ENCODE measurements at places on chromosomes 3 and 15.

DNA sequence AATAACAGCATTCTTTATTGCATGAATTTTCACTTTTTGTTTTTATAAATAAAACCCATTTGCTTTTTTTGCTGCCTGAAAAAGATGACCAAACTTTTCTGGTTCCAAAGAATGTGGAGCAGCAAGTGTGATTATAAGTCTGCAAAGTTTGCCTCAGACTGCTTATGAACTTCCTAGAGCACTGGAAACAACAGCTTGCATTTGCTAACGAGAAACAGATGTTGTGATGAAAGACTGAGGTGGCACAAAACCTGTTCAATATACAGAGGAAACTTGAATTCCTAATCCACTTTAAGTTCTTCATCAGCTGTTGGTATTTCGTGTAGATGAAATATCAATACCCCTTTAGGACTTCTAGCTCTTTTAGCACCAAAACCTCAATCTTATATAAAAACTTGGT, 9.3 kb downstream of the ZPLD1 start:
- no peak for DNase-seq

DNA sequence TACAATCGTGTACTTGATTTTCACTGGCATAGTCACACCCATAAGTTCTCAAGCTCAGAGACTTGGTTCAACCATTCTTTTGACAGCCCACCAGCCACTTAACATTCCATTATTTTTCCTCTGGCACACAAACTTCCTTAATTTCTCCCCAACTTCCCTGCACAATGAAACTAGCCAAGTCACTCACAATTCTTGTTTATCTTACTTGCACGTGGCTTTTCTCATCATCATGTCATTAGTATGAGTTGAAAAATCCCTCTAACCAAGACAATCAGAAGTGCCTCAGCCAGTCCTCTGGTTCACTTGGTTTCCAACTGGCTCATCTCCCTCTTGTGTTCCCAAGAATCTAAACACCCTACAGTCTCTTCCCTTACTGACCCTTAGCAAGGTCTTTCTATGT, 110.5 kb upstream of the PTPRG start:
- DNase-seq = no peak

GRCh38 chr3:136044980-136045745, 79.6 kb downstream of the PPP2R3A start:
- no peak for DNase-seq

DNA sequence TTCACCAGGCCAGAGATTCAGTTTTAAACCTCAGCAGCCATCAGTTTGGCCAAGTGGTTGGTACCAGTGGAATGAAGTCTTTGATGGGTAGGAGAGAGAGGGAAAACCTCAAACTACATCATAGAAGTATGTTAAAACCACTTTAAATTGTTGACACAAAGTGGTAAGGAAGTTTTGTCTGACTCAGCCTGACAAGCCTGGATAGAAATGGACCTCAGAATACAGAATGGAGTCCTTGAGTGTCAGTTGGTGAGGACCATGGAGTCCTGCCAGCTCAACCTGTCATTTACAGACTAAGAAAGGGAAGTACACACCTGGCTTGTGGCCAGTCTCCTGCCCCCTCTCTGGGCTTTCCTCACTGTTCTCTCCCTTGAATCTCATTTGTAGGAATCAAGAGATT, 12.1 kb downstream of the EAF1 start:
- no peak for DNase-seq

DNA sequence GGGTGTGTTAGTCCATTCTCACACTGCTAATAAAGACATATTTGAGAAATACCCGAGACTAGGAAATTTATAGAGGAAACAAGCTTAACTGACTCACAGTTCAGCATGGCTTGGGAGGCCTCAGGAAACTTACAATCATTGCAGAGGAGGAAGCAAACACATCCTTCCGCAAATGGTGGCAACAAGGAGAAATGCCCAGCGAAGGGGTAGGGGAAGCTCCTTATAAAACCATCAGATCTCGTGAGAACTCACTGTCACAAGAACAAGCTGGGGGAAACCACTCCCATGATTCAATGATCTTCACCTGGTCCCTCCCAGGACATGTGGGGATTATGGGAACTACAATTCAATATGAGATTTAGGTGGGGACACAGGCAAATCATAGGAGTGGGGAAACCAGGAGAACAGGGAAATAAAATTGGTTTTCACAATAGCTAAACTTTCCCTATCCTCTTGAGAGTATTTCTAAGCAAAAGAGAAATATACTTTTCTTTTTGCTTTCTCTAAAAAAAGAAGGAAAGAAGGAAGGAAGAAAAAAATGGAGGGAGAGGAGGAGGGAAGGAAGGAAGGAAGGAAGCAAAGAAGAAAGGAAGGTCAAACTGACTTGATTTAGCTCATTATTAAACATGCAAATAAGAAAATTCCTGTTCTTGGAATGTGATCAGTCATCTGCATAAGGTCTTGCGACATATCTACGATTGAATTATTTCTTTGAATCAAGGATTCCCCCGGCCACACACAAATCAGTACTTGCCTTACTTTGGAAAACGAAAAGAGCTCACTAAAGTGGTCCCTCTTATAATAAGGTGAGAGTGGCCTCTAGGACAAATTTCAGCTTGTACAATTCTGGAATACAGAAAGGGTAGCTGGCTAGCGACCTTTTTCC, 75.2 kb downstream of the LIPC start:
- no peak for DNase-seq

DNA sequence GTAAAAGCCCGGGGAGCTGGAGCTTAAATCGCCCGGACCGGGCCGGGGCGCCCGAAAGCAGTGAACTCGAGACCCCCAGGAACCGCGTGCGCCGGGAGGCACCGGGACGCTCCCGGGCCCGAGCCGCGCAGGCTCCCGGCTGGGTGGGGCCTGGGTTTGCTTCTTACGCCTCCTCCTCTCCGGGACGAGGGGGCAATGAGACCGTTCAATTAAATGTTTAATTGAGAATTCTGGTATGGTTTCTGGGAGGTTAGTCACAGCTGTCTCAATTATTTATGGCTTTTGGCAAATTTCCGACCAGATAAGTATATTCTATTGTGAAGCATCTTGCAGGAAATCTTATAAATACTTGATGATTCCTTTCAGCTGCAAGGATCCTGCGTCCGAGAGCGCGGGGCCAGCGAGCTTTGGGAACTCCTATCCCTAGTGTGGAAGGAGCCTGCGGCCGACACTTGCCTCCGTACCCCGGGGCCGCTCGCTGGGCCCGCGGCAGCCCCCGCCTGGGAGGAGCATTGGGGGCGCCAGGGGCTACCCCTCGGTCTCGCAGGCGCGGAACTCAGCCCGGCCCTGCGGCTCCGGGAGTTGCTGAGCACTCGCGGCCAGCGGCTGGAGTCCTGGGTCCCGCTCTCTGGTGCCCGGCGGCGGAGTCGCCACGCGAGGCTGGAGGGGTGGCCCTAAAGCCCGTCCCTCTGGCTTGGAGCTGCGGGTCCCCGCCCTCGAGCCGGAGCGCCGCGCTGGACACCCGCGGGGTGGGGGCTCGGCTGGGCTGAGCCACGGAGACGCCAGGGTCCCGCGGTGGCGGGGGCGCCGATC, 10.3 kb downstream of the ISL2 start:
- no peak for DNase-seq

GRCh38 chr3:28905798-28906197, 375.1 kb upstream of the RBMS3 start:
- DNase-seq = no peak

DNA sequence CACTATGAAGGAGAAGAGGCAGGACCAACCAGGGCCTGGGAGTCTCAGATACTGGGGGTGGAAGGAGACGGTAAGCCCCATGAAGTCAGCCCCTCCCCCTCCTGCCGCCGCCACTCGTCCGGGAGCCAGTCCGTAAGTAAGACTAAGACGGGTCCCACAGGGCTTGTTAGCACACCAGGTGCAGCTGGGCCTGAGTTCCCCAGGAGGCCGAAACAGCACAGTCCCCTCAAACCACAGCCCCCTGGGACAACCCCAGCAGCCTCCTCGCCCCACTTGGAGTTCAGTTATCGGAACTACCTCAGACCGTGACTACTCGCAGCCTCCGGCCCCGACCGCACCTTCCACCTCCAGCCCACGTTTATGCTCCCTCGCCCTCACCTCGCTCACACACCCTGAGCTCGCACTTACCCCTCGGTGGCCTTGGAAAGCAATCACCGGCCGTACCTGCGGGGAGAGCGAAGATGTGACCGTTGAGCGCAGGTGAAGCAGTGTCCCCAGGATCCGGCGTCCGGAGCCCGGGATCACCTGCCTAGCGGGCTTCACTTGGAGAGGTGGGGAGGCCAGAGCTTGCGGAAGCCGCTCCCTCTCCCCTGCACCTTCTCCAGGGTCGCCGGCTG, 557 bp downstream of the ELL3 start:
- DNase-seq = no peak

DNA sequence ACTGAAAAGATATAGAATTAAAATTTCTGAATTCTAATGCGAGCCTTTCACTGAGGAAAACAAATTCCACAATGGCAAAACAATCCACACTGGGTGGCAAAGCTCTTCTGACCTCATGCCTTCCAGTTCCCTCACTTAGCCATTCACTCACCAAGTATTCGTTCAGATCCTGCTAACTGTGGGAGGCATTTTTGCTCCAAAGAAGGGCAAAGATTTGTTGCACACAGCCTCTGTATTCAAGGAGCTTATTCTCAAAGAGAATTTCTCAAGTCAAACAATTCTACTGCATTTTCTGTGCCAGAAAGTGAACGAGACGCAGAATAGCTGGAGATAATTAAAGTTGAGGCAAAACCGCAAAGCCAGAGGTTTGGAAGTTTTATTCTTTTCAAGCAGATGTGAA, 77.3 kb downstream of the CPNE4 start:
- no peak for DNase-seq

GRCh38 chr3:32003380-32003779, 21.8 kb downstream of the ZNF860 start:
- DNase-seq = no peak

- no peak for DNase-seq
Measured at GRCh38 chr3:112654979-112655378, 14.0 kb upstream of the CCDC80 start.

- no peak for DNase-seq
Measured at GRCh38 chr3:72186400-72186855, 401.5 kb upstream of the PROK2 start.

GRCh38 chr15:63819645-63820044, 14.1 kb downstream of the HERC1 start:
- no peak for DNase-seq

- no peak for DNase-seq
Measured at GRCh38 chr3:79954756-79955155, 187.0 kb upstream of the ROBO1 start.

DNA sequence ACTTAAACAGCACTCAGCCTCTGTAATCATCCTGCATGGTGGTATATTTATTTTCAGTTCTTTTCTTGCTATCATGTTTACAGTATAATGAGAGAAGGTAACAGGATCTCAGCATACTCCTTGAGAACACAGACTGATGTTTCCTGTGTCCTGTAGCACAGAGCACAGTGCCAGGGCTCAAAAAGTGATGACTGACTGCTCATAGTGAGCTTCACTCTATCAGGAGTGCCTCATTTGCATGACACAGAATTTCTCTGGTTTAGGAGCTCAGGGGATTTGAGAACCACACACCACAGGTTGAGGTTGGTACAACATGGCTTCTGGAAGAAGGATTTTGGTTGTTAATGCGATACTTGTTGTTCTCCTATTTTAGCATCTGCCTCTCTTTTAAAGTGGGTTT, 68.5 kb upstream of the SLC2A2 start:
- no peak for DNase-seq

DNA sequence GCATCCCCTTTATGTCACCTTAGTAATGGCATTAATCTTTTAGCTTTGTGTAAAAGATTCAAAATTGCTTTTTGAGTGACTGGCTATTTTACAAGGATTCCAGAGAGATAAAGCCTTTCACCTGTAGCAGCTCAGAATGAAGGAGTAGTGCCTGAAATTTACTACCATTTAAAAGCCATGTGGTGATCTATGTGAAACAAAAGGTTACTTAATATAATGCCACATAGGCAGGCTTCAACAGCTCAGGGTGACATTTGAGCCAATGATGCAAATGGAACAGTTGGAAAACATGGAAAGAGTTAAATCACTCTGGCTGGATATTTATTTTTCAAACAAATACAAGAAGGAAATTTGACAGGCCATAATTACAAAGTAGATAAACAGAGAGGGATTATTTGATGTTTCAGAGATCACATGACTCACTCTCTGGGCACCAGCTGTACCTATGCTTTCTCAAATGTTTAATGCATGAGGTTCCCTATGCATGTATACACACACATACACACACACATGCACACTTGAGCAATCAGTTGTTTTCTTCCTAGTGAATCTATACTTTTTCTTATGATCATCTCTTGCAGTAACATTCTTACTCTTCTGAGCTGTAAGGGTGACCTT, 171.5 kb downstream of the ZMAT3 start:
- DNase-seq = no peak

DNA sequence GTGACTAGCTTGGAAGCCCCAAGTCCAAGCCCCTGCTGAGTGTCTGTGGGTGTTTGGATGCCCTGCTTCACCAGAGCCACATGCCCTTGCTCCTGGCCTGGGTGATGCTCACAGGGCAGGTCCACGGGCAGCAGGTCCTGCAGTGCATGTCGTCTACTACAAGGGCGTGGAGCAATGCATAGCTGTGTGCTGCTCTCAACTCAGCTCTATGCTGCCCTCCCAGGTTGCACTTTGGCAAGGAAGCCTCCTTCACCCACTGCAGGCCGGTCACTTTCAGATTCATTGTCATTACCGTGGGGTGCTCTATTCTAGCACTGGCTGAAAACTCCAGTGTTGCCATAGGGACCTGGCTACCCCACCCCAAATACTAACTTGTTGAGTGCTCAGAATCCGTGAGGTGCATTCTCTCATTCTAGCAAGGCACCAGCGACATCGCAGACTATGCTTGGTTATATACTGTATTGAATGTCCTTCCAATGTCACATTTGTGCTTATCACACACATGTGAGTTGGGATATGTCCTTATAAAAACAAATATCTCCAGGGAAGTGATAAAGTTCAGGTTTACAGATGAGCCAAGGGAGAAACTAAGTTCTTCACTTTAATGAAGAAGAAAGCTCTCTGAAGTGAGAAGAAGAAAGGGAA, 51.8 kb downstream of the GRAMD1C start:
- DNase-seq = no peak

- no peak for DNase-seq
Measured at GRCh38 chr3:59535791-59536221, 486.0 kb upstream of the CFAP20DC start.

- no peak for DNase-seq
Measured at GRCh38 chr3:1623896-1624295, 474.8 kb upstream of the CNTN4 start.
